Naive thymus-derived CD8-positive, alpha-beta T cell (primary cell): ENCODE measurements at places on chromosomes 12 and 14. TPM values are rescaled to one million over a fixed set of nuclear protein-coding genes. Genes with fewer than 3 reads are reported as not detected.
A peak's percentile ranks its signal among the peaks of the same experiment; 100 is the strongest.

The RCOR1 gene
- 1.2 TPM for polyA plus RNA-seq

The KRT3 gene
- polyA plus RNA-seq = not detected

The SMOC1 gene
- polyA plus RNA-seq = not detected

The SLC35F4 gene
- not detected for polyA plus RNA-seq

The GALNT9 gene
- not detected for polyA plus RNA-seq

The A2M gene
- polyA plus RNA-seq = not detected

DNA sequence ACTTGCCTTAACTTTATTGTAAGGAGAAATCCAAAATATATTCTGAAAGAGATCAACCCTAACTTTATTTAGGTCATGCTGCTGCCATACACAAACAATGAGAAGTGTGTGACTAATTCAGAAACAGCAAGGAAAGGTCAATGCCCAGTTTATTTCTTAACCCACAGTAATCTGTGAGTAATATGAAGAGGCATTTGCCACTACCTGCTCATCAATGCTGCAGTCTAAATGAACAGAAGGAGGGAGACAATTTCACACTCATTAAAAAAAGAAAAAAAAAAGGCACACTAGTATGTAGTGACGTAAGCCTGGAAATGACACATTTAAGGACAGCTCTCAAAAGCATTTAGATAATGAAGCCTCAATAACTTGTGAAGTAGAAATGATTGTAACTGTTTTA, 90.5 kb upstream of the FOXN3 start:
- peaks cover 10% of the 10 kb centered on the region for H3K36me3 ChIP-seq
- no peak for DNase-seq
- no peak overlapping the region for H3K4me3 ChIP-seq
- H3K27me3 ChIP-seq = no peaks in the 10 kb centered on the region
- no peak overlapping the region for H3K27ac ChIP-seq

DNA sequence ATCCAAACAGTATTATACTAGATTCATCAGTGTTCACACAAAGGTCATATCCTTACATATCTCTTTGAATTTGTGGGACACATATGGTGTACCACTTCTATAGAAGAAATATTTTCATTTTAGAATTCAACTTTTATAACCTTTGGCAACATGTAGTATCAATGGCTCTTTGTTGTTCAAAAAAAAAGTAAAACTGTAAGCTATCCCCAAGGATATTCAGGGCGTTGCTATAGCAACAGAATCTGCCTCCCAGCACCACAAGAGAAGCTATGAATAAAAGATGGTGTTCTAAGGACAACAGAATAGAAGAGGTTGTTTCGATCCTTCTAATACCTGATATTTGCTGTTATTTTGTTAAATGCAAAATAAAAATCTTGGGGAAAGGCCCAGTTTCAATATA, 139.3 kb downstream of the BRMS1L start:
- H3K27ac ChIP-seq = no peak overlapping the region
- H3K4me3 ChIP-seq = no peak overlapping the region
- H3K36me3 ChIP-seq = no peaks in the 10 kb centered on the region
- H3K4me1 ChIP-seq = no peaks in the 10 kb centered on the region
- DNase-seq = no peak

GRCh38 chr12:9991876-9992275, 7.0 kb downstream of the CLEC1B start:
- DNase-seq = no peak
- H3K4me1 ChIP-seq = peaks cover 11% of the 10 kb centered on the region
- peaks cover 5% of the 10 kb centered on the region for H3K27me3 ChIP-seq
- H3K27ac ChIP-seq = no peak overlapping the region
- H3K36me3 ChIP-seq = no peaks in the 10 kb centered on the region

GRCh38 chr12:80033448-80033847, 65.9 kb upstream of the OTOGL start:
- H3K4me1 ChIP-seq = no peaks in the 10 kb centered on the region
- H3K4me3 ChIP-seq = no peak overlapping the region
- peaks cover 9% of the 10 kb centered on the region for H3K27me3 ChIP-seq
- H3K36me3 ChIP-seq = peaks cover 3% of the 10 kb centered on the region
- DNase-seq = no peak

GRCh38 chr12:42666671-42667243, 77.2 kb upstream of the PRICKLE1 start:
- no peaks in the 10 kb centered on the region for H3K36me3 ChIP-seq
- no peak for DNase-seq
- H3K27ac ChIP-seq = no peak overlapping the region
- H3K4me1 ChIP-seq = no peaks in the 10 kb centered on the region

- no peaks in the 10 kb centered on the region for H3K4me1 ChIP-seq
- no peak for DNase-seq
- H3K27ac ChIP-seq = no peak overlapping the region
- H3K4me3 ChIP-seq = no peak overlapping the region
Measured at GRCh38 chr12:13727707-13728195, 253.7 kb downstream of the GRIN2B start.

GRCh38 chr14:69688299-69688649, 76.9 kb downstream of the SUSD6 start:
- no peak overlapping the region for H3K4me3 ChIP-seq
- peaks cover 64% of the 10 kb centered on the region for H3K4me1 ChIP-seq
- DNase-seq = no peak
- H3K27me3 ChIP-seq = no peaks in the 10 kb centered on the region
- no peak overlapping the region for H3K27ac ChIP-seq

DNA sequence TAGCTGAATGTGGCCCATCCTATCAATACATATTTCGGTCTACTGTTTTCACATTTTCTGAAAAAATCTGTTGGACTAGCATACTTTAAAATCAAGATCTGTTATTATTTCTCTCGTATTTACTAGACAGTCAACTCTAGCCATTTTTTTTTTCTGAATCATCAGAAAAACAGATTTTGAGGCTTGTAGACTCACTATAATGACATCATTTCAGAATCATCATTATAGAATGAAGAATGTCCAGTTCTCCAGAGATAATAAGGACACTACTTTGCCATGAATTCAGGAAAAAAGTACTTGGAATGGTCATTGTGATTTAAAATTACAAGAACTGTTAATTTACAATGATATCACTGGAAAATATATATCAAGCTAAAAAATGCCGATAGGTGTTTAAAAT, 589.8 kb downstream of the KCNH5 start:
- no peak overlapping the region for H3K4me3 ChIP-seq
- no peaks in the 10 kb centered on the region for H3K4me1 ChIP-seq
- no peak for DNase-seq
- no peak overlapping the region for H3K27ac ChIP-seq
- no peaks in the 10 kb centered on the region for H3K36me3 ChIP-seq
- no peaks in the 10 kb centered on the region for H3K27me3 ChIP-seq

DNA sequence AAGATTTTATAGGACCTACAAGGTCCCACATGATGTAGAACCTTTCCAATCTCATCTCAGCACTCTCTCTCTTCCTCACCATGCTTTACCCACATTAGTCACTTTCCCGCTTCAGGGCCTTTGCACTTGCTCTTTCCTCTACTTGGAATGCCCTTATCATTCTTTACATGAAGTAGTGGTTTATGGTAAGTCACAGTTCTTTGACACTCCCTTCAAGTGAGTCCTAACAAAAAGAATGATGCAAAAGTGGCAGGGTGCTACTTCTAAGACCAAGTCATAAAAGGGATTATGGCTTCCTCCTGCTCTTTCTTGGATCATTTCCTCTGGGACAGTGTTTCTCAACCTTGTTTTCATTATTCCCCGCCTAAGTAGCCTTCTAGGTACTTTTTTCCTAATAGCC, 13.1 kb downstream of the TMBIM4 start:
- H3K4me1 ChIP-seq = peaks cover 53% of the 10 kb centered on the region
- no peak overlapping the region for H3K4me3 ChIP-seq
- no peak overlapping the region for H3K27ac ChIP-seq
- H3K36me3 ChIP-seq = peaks cover 58% of the 10 kb centered on the region
- no peaks in the 10 kb centered on the region for H3K27me3 ChIP-seq

DNA sequence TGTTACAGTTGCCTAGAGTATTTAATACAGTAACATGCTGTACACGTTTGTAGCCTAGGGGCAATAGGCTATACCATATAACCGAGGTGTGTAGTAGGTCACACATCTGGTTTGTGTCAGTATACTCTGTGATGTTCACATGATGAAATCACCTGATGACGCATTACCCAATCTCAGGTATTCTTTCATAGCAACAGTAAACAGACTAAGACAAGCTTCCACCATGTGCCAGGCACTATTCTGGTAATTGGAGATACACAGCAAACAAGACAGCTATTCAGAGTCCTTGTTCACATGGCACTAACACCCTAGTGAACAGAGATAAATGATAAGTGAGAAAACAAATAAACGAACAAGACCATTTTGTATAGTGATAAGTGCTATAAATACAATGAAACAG, 3.8 kb upstream of the PDE3A start:
- H3K4me3 ChIP-seq = no peak overlapping the region
- no peak overlapping the region for H3K27ac ChIP-seq

- peaks cover 31% of the 10 kb centered on the region for H3K4me1 ChIP-seq
- no peaks in the 10 kb centered on the region for H3K27me3 ChIP-seq
- no peak for DNase-seq
- no peak overlapping the region for H3K27ac ChIP-seq
Measured at GRCh38 chr12:11728154-11728755, 78.8 kb downstream of the ETV6 start.

GRCh38 chr12:100904270-100904669, 109.7 kb downstream of the ANO4 start:
- H3K4me3 ChIP-seq = no peak overlapping the region
- H3K36me3 ChIP-seq = no peaks in the 10 kb centered on the region
- H3K27ac ChIP-seq = no peak overlapping the region
- DNase-seq = no peak
- no peaks in the 10 kb centered on the region for H3K4me1 ChIP-seq

GRCh38 chr14:75274050-75274898, 4.4 kb upstream of the FOS start:
- DNase-seq = no peak
- H3K36me3 ChIP-seq = no peaks in the 10 kb centered on the region
- H3K27me3 ChIP-seq = peaks cover 29% of the 10 kb centered on the region
- peaks cover 50% of the 10 kb centered on the region for H3K4me1 ChIP-seq
- peak overlapping the region; percentile 95 for H3K27ac ChIP-seq

DNA sequence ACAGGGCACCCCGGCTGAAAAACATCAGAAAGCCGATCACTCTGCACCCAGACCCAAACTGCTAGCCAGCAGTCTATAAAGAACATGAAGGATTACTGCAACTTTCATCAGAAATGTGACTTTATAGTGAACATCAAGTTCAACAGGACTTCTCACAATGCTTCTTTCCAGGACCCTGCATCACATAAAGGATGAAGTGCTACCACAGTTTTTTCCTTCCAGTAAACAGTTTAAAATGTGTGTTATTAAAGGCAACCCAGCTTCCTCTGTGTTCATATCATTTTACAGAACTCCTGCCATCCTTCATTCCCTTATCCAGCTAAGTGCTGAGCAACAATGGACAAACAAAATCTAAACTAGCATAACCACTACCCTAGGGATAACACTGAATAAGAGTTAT, 280.3 kb upstream of the DIO2 start:
- H3K4me3 ChIP-seq = no peak overlapping the region
- no peaks in the 10 kb centered on the region for H3K27me3 ChIP-seq
- no peaks in the 10 kb centered on the region for H3K4me1 ChIP-seq
- no peaks in the 10 kb centered on the region for H3K36me3 ChIP-seq

DNA sequence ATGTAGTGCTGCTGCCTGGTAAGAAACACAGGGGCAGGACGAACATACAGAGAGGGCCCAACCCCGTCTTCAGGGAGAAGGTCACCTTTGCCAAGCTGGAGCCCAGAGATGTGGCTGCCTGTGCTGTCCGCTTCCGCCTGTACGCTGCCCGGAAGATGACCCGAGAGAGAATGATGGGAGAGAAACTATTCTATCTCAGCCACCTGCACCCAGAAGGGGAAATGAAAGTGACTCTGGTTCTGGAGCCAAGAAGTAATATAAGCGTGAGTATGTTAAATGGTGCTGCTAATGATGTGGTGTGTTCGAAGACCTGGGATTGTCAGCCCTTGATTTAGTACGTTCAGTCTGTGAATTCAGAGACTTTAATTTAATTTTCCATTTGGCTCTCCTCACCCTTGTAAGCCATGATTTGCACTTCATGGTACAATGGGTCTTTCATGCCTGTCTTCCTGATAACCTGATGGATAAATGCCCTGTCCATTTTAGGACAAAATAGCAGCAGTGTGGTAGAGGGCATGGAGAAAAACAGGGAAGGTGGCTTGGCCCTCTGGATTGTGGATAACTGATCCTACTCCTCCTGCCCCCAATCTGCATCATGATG, 318.9 kb downstream of the SNAPC1 start:
- peaks cover 33% of the 10 kb centered on the region for H3K4me1 ChIP-seq
- no peak for DNase-seq
- H3K36me3 ChIP-seq = peaks cover 9% of the 10 kb centered on the region
- peak overlapping the region; percentile 20 for H3K27ac ChIP-seq
- no peaks in the 10 kb centered on the region for H3K27me3 ChIP-seq

GRCh38 chr14:36663404-36664321, 2.0 kb downstream of the PAX9 start:
- no peak overlapping the region for H3K27ac ChIP-seq
- peaks cover 74% of the 10 kb centered on the region for H3K27me3 ChIP-seq
- no peak for DNase-seq
- H3K4me3 ChIP-seq = peak overlapping the region; percentile 56
